GM20000 (cell line): ENCODE measurements at places on chromosomes 16 and 17.

DNA sequence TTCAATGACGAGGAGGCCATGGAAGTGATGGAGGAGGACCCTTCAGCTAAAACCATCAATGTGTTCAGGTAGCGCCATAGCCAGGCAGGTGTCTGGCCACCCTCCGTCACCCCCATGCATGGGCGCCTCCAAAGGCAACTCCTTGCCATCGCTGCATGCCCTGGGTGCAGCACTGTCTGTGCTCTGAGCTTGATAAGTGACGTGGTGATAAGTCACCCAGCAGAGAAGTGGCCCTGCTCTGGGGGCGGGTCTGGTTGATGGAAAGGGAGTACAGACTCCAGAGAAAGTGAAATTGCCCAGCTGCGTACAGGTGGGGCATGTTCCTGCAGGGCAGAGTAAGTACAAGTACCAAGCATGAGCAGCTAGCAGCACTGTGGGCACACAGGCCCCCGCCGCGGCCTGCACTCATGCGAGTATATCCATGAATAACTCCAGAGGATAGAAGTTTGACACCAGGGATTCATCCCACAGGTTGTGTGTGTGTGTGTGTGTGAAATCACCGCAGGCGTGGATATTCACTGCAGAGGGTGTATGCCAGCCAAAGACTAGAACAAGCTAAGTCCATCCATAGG, 13.1 kb downstream of the DNAI2 start:
- DNase-seq = no peak

GRCh38 chr17:36851250-36851649, 86.0 kb upstream of the LHX1 start:
- DNase-seq = no peak

- DNase-seq = peak; percentile 67
Observed at GRCh38 chr17:40516581-40517285, 15.3 kb upstream of the TNS4 start.

GRCh38 chr16:7834771-7835431, 502.3 kb downstream of the RBFOX1 start:
- DNase-seq = no peak

GRCh38 chr16:47156680-47157215, 13.0 kb upstream of the NETO2 start:
- DNase-seq = no peak
